T-cell (primary cell): ENCODE measurements at places on chromosomes 1 and 21.

GRCh38 chr21:38254970-38255369, 1.8 kb upstream of the KCNJ15 start:
- no peak for DNase-seq

DNA sequence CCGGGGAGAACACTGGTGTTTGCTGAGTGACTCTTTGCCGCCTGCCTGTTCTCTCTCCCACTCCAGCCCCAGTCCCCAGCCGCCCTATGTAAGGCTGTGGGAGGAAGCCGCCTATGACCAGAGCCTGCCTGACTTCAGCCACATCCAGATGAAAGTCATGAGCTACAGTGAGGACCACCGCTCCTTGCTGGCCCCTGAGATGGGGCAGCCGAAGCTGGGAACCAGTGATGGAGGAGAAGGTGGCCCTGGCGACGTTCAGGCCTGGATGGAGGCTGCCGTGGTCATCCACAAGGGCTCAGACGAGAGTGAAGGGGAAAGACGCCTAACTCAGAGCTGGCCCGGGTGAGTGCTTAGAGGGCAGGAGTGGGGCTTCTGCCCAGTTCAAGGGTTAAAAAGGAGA, 8.2 kb downstream of the BSND start:
- no peak for DNase-seq

GRCh38 chr1:56019472-56019871, 559.9 kb downstream of the PLPP3 start:
- DNase-seq: no peak

GRCh38 chr1:41535716-41536115, 51.2 kb upstream of the EDN2 start:
- no peak for DNase-seq

GRCh38 chr1:69121723-69122122, 446.0 kb upstream of the LRRC7 start:
- DNase-seq: no peak

DNA sequence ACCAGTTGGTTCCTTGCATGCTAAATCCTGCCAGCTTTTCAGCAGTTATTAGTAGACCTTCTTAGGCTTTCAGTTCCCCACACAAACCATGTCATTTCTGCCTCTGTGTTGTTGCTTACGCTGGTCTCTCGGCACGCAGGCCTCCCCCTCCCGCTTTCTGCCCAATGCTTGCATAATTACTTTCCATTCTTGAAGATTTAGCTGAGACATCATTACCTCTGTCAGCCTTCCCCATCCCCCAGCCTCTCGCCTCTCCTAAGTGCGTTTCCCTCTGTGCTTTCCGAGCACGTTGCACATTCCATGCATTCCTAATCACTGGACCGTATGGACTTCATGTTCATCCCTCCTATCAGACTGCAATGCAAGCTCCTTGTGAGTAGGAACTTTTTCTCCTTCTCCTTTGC, 26.8 kb downstream of the TSHB start:
- DNase-seq: no peak

DNA sequence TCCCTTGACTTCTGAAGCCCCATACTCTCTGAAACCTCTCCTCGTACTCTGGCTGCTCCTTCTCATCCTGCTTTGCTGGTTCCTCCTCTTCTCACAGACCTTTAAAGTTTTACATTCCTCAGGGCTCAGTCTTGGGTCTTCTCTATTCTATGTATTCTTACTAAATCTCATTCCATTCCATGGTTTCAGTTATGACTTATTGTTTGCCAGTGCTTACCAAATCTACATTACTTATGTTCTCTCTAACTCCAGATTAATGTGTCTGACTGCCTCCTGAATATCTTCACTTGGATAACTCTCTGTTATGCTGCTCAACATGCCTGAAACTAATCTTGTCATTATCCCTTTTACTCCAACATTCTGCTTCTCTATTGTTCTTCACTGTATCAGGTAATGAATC, 5.4 kb upstream of the SLC35D1 start:
- DNase-seq: no peak

- DNase-seq: no peak
Observed at GRCh38 chr1:183548116-183548515, 42.1 kb downstream of the NCF2 start.

DNA sequence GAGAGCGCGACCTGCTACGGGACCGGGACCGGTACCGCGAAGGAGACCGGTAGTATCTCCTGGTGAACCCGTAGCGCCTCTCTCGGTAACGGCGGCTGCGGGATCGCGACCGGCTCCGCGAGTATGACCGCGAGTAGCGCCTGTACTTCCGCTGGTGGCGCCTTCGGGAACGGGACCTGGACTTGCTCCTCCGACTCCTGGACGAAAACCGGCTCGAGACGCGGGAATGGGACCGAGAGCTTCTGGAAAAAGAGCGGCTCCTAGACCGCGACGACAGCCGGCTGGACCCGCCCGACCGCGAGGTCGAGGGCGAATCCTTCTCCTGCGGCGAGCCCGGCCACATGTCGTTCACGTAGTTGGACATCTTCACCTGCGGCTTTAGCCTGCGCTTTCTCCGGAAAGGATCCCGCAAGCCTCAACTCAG, 642 bp downstream of the RSRP1 start:
- no peak for DNase-seq

- DNase-seq: no peak
Observed at GRCh38 chr1:29208442-29208841, 22.3 kb downstream of the MECR start.

DNA sequence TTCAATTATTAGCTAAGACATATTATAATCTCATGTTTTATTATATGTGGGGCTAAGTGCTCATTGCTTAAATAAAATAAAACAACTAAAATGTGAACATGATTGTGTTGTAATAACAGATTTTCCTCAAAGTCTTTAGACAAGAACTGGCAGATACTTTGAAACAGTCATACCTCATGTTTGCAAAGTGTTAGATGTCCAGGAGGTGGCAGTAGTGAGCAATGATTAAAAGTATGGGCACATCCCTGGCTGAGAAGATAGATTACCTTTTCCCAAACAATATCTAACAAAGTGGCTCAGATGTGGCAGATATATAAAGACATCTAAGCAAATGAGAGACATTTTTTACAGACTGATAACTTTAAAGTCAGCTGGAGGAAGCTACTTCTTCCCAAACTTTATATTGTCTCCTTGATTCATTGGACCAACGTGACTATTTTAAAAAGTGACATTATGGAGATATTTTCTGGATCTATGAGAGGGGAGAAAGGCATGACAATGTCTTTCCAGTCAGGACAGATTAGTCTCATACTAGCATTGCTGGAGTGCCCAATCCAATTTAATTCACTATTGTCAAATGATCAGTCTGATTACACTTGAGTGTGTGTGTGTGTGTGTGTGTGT, 269.8 kb downstream of the S1PR1 start:
- no peak for DNase-seq

- no peak for DNase-seq
Observed at GRCh38 chr1:213003256-213003655, 12.4 kb downstream of the ANGEL2 start.

GRCh38 chr1:156599811-156600210, 1.5 kb downstream of the GPATCH4 start:
- no peak for DNase-seq

DNA sequence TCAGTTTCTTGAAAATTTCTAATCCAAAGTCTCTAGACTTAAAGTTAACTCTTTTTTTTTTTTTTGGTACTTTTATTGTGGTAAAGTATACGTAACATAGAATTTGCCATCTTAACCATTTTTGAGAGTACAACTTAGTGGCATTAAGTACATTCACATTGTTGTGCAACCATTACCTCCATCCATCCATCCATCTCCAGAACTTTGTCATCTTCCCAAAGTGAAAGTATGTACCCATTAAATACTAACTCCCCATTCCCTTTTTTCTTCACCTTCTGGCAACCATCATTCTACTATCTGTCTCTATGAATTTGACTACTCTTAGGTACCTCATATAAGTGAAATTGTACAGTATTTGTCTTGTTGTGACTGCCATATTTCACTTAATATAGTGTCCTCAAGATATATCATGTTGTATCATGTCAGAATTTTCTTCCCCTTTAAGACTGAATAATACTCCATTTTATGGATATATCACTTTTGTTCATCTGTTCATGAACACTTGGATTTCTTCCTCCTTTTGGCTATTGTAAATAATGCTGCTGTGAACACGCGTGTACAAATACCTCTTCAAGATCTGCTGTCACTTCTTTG, 18.4 kb downstream of the RLF start:
- no peak for DNase-seq

DNA sequence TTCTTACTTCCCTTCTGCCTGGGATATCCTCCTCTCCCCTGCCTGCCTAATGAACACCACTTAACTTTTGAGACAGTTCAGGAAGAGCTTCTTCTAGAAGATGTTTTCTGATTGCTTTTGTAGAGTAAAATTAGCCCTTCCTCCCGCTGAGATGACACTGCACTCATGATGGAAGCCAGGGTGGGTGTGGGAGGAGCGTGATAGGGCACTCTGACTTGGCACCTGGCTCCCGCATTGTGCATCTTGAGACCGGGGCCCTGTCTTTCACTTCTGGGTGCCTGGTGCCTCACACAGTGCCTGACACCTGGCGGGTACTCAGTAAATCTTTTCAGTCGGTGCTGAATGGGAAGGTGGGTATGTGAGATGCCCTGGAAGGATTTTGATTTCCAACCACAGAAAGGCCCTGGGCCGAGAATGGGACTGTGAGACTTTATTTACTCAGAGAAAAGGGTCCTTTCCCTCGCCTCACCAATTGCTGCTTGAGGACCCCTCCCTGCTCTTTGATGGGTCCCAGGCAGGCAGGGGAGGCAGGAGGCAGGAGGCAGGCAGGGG, 6.8 kb downstream of the THEM5 start:
- DNase-seq: no peak

GRCh38 chr1:199313444-199313843, 674.6 kb downstream of the PTPRC start:
- DNase-seq: no peak

GRCh38 chr1:66791621-66792610, 9.2 kb downstream of the INSL5 start:
- no peak for DNase-seq

DNA sequence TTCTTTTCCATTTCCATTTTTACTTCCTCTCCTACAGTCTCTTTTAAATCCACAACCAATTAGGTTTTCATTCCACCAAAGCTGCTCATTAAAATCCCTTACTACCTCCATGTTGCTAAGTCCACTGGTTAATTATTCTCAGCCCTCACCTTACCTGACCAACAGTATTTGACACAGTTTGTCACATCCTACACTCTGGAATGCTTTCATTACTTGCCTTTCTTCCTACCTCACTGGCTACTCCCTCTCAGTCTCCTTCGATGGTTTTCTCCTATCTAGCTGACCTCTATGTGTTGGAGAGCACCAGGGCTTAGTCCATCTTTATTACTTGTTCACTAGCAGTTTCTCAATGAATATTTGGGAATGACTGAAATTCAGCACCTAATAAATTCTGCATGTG, 78.6 kb downstream of the NME7 start:
- no peak for DNase-seq

- no peak for DNase-seq
Observed at GRCh38 chr1:95084317-95085176, 11.8 kb upstream of the ALG14 start.

DNA sequence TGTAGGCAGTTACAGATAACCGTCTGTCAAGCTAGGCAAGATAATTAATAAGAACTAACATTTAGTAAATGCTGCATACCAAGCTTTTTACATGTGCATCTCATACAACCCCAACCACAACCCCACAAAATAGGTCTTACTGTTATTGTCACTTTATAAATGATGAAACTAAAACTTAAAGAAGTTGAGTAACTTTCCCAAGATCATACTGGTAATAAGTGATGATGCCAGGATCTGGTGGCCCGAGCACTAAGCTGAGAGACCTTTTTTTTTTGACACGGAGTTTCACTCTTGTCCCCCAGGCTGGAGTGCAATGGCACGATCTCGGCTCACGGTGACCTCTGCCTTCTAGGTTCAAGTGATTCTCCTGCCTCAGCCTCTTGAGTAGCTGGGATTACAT, 1.8 kb downstream of the NCSTN start:
- DNase-seq: no peak

DNA sequence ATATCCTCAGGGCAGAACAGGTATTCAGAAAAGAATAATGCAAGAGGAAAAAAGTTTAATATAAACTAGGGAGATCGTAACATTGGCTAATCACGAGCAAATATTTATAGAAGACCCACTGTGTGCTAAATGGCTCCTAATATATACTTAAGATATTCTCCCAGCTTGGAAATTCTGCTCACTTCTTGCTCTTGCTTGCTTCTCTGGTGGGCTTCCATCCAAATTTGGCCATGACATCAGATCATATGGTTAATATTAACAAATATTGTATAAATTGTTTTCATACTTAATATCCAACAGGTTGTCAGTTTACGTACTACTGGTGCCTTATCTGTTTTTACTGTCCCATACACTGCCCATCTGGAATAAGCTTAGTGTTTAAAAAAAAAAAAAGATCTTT, 1.1 kb downstream of the COX20 start:
- DNase-seq: no peak

DNA sequence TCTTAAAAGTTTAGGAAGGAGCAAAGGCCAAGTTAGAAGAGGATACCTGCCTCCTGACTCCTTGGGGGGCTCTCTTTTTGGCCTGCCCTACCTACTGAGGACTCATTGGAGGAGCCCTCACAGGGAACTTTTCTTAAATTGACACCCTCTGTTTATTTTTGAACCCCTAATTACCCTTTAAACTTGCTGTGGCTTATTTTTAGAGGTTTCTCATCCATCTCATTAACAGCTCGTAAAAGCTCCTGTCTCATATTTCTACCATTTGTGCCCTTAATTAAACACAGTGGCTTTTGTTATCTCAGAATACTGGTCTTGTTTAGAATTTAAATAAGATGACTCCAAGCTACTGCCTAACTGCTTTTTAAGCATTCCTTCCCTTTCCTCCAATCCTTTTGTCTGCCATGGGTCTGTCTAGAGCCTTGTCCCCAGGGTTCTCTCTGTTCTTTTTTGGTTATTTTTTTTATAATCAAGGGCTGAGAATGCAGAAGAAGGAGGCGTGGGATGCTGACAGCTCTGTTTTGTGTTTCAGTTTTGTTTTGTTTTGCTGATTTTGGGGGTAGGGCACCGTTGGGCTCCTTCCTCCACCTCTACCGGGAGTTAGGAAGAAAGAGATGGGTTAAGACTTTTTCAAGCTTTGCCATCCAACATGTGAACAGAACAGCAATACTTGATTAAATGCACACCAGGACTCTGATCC, 78.0 kb downstream of the SYT6 start:
- no peak for DNase-seq

GRCh38 chr21:40717028-40717427, 129.9 kb downstream of the DSCAM start:
- DNase-seq: no peak

DNA sequence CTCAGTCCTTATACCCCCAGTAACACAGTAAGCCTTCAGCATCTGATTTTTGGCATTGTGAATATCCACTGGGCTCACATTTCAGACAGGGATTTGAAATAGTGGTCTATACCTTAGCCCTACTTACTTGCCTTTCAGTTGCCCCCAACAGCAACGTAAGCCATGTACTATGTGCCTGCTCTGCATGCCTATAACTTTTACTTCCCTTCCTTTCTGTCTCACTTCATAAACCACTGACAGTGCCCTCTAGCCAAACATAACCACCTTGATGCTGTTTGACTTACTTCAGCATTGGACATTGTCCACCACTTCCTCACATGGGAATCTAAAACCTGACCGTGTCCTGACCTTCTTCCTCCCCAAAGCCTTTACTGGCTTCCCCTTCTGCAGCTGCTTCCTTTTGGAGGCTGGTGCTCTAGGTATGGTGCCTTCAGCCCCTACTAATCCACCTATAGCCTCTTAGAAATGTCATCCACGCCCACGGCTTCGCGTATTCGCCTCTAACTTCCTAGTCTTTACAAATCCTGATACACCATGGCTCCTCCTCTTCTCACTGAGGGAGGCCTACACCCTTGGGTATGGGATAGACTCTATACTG, 3.6 kb upstream of the ZNF672 start:
- DNase-seq: no peak
